ENCODE measurements at places on chromosomes 7 and 10.
A peak's percentile ranks its signal among the peaks of the same experiment; 100 is the strongest.

GRCh38 chr10:123682477-123682876, 16.3 kb downstream of the GPR26 start:
- DNase-seq = no peak

- no peak for DNase-seq
These were observed 26.3 kb downstream of the GPR141 start for GRCh38 chr7:37709631-37710509.

DNA sequence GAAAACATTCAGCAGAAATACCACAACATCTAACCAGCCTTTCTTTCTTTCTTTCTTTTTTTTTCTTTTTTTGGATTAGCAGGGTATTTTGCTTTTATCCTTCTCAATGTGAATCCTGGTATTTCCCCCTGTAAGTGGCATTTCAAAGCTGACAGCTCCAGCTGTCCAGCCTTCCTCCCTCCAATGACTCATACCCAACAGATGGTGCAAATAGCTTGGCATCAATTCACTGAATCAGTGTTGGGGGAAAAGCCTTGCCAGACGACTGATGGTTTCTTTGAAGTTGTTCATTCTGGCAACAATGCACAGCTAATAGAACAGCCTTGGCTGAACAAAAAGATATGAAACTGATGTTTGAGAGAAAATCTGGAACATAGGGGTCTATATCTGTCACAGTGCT, 316.8 kb upstream of the STEAP1 start:
- DNase-seq = no peak

DNA sequence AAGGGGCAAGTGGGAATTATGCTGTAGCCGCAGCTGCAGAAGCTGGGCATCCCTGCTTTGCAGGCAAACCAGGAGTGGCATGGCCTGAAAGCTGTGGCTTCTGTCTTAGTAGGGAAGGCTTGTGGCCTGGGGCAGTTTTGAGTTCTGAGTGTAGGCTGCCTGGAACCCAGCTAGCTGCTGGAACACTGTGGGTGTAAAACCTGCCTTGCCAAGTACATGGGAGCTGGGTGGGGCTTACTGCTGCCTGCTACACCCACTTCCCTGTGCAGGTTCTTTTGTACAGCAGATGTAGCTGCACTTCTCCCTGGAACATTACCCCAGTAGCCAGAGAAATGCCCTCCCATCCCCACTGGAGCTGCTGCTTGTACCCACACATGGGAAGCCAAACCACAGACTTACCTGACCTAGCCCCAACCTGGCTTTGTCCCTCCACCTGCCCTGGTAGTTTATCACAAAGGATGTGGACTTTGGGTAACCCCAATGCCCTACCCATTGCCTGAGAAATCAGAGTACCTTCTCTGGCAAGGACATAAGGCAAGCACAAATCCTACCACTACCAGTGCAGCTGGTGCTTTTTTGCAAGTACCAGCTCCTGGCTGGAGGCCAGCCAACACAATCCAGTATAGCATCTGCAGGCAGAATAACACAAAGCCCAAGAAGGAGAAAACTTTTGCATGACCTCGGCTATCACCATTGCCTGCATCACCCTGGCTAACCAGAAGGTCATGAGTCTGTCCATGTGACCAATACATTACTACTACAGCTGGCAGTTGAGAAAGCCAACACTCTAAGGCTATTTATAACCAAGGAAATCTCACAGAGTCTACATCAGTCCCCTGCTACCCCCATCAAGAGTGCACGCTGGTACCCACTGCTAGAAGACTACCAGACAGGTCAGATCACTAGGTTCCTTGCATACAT, 26.5 kb upstream of the PPP1R3A start:
- no peak for DNase-seq

DNA sequence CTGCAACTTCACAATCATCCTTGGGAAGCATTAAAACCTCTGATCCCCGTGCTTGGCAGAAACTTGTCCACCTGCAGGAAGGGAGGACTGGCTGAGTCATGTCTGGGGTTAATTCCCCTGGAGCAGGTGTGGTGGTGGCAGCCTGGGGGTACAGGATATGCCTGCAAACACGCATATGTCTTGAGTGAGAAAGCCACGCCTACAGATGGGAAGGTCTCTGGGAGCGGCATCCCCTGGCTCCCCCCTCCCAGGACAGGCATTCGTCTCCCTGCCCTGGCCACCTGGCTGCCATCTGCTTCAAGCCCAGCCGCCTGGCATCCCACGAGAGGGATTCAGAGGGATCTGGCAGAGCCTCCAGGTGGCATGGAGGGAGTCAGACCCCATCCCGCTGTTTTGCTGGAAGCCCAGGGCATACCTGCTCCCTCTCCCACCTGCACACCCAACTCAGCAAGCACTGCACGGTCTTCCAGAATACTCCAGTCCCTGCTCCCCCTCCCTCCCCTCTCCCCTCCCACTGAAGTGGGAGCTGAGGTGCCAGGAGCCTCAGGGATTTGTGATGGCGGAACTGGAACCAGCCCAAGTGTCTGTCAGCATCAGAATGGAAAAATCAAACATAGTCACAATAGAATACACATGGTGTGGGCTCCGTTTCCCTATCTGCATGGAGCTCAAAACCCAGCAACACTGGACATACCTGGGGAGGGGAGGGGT, 61.0 kb downstream of the CAMK2B start:
- no peak for DNase-seq

- no peak for DNase-seq
These were observed 980.5 kb downstream of the LRMDA start for GRCh38 chr10:76411729-76412435.

- no peak for DNase-seq
These were observed 24.8 kb downstream of the BRAF start for GRCh38 chr7:140899883-140900282.

DNA sequence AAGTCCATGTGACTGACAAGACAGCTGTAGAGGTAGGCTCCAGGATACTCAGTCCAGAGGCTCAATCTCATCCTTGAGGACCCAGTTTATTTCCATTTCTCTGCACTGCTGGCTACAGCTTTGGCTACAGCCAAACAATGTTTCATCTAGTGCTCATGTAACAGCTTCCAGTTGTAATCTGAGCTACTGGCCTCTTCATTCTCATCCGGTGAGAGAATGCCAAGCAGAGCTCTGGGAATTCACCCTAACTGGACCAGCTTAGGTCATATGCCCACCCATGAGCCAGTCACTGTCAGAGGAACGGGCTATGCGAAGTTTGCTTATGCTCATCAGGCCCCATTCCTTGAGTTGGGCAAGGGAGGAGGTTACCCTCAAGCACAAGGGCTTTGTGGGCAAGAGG, 192.9 kb downstream of the EVX1 start:
- DNase-seq = no peak

DNA sequence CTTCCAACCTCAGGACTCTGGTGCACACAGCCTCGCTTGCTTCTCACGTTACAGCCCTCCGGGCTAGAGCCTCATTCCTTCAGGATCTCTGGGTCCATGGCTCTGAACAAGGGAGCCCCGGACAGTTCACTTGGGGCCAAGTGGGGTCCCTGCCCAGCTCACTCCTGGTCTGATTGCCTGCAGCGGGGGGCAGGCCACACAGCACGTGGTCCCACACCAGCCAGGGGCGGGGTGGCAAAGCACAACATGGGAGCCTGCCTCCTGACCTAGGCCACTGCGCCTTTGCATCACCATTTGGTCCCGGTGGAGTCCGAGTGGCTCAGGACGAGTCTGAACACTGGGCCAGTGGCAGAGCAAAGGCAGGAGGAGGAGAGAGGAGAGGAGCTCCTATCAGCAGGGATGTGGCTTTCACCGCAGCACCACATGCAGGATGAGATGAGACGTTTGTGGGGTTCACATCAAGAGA, 13.4 kb upstream of the CRYGN start:
- no peak for DNase-seq

DNA sequence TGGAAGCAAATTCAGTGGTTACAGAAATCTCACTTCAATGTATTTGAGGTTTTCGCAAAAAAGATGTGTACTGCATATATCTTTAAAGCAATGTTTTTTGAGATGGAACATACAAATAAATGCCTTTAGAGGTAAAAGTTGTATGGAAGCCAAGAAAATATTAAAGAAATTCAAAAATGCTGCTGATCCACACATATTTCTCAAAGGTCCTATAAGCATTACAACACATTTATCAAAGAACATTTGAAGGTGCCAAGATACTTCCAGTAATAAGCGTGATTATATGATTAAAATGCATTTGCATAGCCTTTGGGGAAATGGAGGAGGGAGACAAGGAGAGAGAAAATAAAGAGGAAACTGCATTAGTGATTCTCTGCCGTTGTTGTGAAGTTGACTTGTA, 260.1 kb downstream of the BICC1 start:
- no peak for DNase-seq

GRCh38 chr7:40658729-40659128, 523.9 kb downstream of the SUGCT start:
- DNase-seq = no peak

- no peak for DNase-seq
These were observed 159.4 kb downstream of the OAT start for GRCh38 chr10:124259139-124259825.

DNA sequence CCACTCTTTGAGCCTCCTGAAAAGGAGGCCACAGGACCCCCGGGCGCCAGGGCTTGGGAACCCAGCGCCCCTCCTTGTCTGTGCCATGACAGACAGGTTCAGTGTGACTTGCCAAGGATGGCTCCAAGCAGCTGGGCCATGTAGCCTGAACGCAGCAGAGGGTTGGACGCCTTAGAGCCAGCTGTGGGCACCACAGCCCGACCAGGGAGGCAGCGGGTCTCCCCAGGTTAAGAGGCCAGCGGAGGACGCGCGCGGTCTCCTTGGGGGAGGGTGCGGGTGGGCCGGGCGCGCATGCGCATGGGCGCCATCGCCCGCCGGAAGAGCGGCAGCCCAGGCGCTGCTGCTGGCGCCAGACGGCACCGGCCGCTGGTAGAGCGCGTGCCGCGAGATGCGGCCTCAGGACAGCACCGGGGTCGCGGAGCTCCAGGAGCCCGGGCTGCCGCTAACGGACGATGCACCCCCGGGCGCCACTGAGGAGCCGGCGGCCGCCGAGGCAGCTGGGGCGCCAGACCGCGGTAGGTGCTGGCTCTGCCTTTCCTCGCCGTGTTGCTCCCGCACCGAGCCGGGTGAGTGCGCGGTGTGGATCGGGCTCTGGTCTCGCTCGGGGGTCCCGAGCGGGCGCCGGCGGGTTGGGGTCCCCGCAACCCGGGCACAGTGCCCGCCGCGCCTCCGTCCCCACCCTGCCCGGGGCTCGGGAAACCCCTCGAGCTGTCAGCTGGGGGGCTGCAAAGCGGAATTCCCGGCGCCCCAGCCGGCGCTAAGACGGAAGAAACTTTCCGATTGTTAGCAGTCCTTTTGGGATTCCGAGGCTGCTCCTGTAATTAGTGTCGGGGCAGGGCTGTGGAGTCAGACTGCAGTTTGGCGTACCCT, at the start of gene SLC35G1:
TSS of gene SLC35G1 (plus strand) at position 333 of the 870 bp plus-strand sequence. CDS start at position 389, 56 bp downstream.
- DNase-seq = peak; percentile 91
